Neural crest cell (in vitro differentiated cells): ENCODE measurements at places on chromosomes 11 and 22. TPM values are rescaled to one million over a fixed set of nuclear protein-coding genes. Genes with fewer than 3 reads are reported as not detected.

GRCh38 chr11:46731545-46731944 is 12.5 kb downstream of the F2 start:
- no peaks in the 10 kb centered on the region for H3K4me1 ChIP-seq
- no peaks in the 10 kb centered on the region for H3K27me3 ChIP-seq
- no peaks in the 10 kb centered on the region for H3K36me3 ChIP-seq
- H3K4me3 ChIP-seq: no peak overlapping the region
- H3K27ac ChIP-seq: no peak overlapping the region

The CPT1A gene
- 0.48 and 0.54 TPM in 2 replicates for total RNA-seq

GRCh38 chr11:13667795-13668101 is 720 bp upstream of the FAR1 start:
- no peak for DNase-seq
- H3K4me1 ChIP-seq: peaks cover 34% of the 10 kb centered on the region
- H3K27me3 ChIP-seq: peaks cover 2% of the 10 kb centered on the region
- peak overlapping the region; percentile 86 for H3K27ac ChIP-seq
- peaks cover 4% of the 10 kb centered on the region for H3K36me3 ChIP-seq
- peak overlapping the region; percentile 94 for H3K4me3 ChIP-seq

DNA sequence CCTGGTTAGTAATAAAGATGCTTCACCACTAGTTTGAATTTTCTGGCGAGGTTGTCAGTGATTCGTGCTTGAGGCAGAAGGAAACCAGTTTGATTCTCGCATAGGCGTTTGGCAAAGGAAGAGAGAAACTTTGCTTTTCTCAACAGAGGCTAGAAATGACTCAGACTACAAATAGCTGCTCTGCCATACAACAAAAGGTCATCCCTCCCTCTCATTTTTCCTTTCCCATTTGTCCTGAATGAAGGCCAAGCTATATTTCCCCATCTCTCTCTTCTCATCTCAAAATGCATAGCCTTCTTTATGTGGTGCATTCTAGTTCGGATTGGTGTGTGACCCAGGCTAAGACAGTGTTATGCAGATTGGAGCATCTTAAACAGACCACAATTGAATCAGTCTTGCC is 741.4 kb downstream of the NTM start:
- no peak for DNase-seq
- H3K4me1 ChIP-seq: peaks cover 24% of the 10 kb centered on the region
- no peaks in the 10 kb centered on the region for H3K36me3 ChIP-seq
- no peak overlapping the region for H3K4me3 ChIP-seq

DNA sequence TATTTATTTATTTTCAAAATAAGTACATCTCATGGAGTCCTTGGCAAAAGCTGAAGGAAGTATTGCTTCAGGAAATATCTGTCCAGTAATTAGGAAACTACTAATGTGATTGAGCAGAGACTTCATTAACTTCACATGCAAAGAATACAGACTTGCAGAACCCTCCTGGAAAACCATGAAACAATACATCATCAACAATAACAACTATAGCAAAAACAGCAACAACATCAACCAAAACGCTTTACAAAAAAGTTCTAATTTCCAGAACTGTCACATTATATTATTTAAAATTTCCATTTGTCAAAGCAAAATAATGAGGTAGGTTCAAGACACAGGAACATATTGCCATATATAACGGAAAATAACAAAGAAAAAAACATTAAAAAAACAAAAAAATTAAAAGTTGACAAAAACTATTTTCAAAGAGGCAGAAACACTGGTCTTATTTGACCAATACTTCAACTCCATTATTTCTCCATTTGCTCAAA is 79.8 kb upstream of the TOP3B start:
- H3K4me3 ChIP-seq: no peak overlapping the region
- peaks cover 35% of the 10 kb centered on the region for H3K4me1 ChIP-seq
- no peaks in the 10 kb centered on the region for H3K36me3 ChIP-seq

DNA sequence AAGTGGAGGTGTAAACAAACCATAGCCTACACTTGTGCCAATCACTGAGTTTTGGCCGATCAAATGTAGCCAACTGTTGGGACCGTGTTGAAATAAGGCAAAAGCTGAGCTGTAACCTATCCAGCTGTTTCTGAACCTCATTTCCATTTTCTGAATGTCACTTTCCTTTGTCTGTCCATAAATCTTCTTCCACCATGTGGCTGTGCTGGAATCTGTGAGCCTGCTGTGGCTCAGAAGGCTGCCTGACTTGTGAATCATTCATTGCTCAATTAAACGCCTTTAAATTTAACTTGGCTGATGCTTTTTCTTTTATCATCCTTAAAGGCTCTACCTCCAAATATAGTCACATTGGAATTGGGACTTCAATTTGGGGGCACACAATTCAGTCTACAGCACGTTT is 203.1 kb upstream of the MPPED2 start:
- H3K4me1 ChIP-seq: no peaks in the 10 kb centered on the region
- H3K4me3 ChIP-seq: no peak overlapping the region
- no peak for DNase-seq
- no peak overlapping the region for H3K27ac ChIP-seq
- peaks cover 2% of the 10 kb centered on the region for H3K36me3 ChIP-seq

- DNase-seq: no peak
- H3K4me3 ChIP-seq: no peak overlapping the region
- H3K36me3 ChIP-seq: no peaks in the 10 kb centered on the region
- no peak overlapping the region for H3K27ac ChIP-seq
- peaks cover 4% of the 10 kb centered on the region for H3K27me3 ChIP-seq
Measured at GRCh38 chr11:10476342-10476741, 21.3 kb downstream of the AMPD3 start.

The TEX54 gene
- not detected in 2 replicates for total RNA-seq

The APOL4 gene
- not detected in 2 replicates for total RNA-seq

The SAA1 gene
- not detected in 2 replicates for total RNA-seq

DNA sequence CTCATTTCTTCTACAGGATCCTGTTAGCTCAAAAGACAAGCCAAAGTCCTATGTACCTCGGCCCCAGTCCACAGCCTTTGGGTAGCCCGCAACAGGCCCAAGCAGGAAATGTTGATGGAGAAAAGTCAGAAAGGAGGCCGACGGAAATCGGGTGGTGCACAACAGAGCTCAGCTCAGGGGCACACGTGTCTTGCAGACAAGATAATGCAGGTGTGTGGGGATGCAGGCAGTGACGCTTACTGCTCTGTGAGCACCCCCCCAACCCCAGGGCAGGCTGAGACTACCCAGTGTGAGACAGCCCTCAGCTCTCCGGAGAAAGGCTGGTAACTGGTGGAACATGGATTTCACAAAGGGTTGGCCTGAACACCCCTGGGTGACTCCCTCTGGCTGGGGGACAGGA is 4.3 kb upstream of the PDE2A start:
- H3K27me3 ChIP-seq: peaks cover 74% of the 10 kb centered on the region
- H3K36me3 ChIP-seq: no peaks in the 10 kb centered on the region
- H3K27ac ChIP-seq: no peak overlapping the region

- H3K27me3 ChIP-seq: peaks cover 76% of the 10 kb centered on the region
- no peak overlapping the region for H3K4me3 ChIP-seq
- no peak overlapping the region for H3K27ac ChIP-seq
- no peak for DNase-seq
- H3K36me3 ChIP-seq: no peaks in the 10 kb centered on the region
- no peaks in the 10 kb centered on the region for H3K4me1 ChIP-seq
Measured at GRCh38 chr22:19770349-19771220, 10.0 kb downstream of the TBX1 start.

GRCh38 chr11:62393735-62394134 is 25.1 kb upstream of the SCGB1A1 start:
- H3K36me3 ChIP-seq: no peaks in the 10 kb centered on the region
- no peak for DNase-seq

DNA sequence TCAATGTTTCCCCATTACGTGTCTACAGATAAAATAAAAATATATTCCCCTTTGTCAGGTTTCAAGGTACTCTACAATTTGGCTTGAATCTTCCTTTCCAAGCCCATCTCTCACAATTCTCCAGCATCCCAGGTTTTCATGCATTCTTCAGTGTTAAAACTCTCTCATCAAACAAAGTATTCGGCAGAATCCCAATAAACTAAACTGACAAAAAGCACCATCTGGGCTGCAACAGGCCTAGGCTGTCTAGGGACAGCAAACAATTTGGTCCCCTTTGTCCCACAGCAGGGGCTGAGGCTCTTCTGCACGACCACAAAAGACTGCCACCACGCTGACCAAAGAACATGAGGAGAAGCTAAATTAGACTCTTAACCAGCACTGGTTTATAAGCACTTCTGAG is 159.4 kb downstream of the CADM1 start:
- peaks cover 26% of the 10 kb centered on the region for H3K4me1 ChIP-seq
- H3K27ac ChIP-seq: no peak overlapping the region
- H3K36me3 ChIP-seq: no peaks in the 10 kb centered on the region
- no peak for DNase-seq
- H3K4me3 ChIP-seq: no peak overlapping the region

GRCh38 chr11:86594746-86595145 is 77.7 kb downstream of the ME3 start:
- no peaks in the 10 kb centered on the region for H3K27me3 ChIP-seq
- no peak for DNase-seq
- H3K36me3 ChIP-seq: peaks cover 5% of the 10 kb centered on the region
- H3K27ac ChIP-seq: peak overlapping the region; percentile 79
- H3K4me3 ChIP-seq: peak overlapping the region; percentile 69

The KCNQ1 gene
- total RNA-seq: 0.86 and 0.91 TPM in 2 replicates

DNA sequence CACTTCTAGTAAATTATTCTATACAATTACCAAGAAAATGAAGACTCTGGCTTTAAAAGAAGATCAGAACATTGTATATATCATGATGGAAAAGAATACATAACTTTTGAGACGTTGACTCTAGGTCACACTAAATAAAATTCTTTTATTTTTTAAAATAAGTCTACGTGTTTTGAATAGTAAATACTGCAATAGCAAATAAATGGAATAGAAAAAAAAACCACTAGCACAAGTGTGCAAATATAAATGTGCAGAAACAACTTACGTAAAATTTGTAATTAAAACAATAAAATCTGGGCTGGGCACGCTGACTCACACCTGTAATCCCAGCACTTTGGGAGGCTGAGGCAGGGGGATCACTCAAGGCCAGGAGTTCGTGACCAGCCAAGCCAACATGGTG is 17.9 kb downstream of the SIK3 start:
- H3K27me3 ChIP-seq: no peaks in the 10 kb centered on the region
- peaks cover 57% of the 10 kb centered on the region for H3K4me1 ChIP-seq

DNA sequence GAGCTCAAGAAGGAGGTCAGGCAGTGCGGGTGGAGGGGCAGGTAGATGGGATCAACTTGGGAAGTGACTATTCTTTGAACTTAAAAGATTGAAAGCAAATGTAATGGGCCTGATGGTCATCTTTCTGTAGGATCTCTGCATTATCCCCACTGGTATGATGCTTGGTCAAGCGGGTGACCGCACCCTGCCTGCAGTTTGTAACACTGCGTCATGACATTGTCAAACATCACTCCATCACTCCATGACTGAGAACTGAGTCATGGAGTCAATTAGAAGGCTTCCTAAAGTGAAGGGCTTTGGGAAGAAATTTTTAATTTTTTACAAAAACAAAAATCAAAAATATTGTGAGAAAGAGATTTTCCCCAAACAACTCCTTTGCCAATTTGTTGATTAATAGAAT is 62.4 kb upstream of the BMAL1 start:
- H3K27me3 ChIP-seq: no peaks in the 10 kb centered on the region
- H3K27ac ChIP-seq: no peak overlapping the region
- H3K36me3 ChIP-seq: no peaks in the 10 kb centered on the region
- H3K4me3 ChIP-seq: no peak overlapping the region
- peaks cover 20% of the 10 kb centered on the region for H3K4me1 ChIP-seq

The CPT1B gene
- 81.2 and 84.1 TPM in 2 replicates for total RNA-seq

- H3K27ac ChIP-seq: no peak overlapping the region
- peaks cover 3% of the 10 kb centered on the region for H3K36me3 ChIP-seq
- no peak for DNase-seq
- no peaks in the 10 kb centered on the region for H3K27me3 ChIP-seq
- H3K4me1 ChIP-seq: peaks cover 15% of the 10 kb centered on the region
- H3K4me3 ChIP-seq: no peak overlapping the region
Measured at GRCh38 chr11:27085111-27085510, 44.5 kb downstream of the BBOX1 start.

DNA sequence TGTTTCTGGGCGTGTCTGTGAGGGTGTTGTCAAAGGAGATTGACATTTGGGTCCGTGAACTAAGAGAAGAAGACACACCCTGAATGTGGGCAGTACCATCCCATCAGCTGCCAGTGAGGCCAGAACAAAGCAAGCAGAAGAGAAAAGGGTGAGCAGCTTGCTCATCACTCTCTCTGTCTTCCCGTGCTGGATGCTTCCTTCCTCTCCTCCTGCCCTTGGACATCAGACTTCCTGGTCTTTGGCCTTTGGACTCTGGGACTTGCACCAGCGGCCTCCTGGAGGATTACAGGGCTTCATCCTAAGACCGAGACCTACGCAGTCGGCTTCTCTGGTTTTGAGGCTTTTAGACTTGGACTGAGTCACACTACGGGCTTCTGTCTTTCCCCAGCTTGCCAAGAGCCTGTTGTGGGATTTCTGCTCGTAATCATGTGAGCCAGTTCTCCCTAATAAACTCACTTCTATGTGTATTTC is 18.8 kb downstream of the APOL2 start:
- DNase-seq: no peak
- H3K27ac ChIP-seq: no peak overlapping the region
- H3K4me3 ChIP-seq: no peak overlapping the region
- H3K27me3 ChIP-seq: peaks cover 23% of the 10 kb centered on the region
- no peaks in the 10 kb centered on the region for H3K36me3 ChIP-seq
- peaks cover 13% of the 10 kb centered on the region for H3K4me1 ChIP-seq

DNA sequence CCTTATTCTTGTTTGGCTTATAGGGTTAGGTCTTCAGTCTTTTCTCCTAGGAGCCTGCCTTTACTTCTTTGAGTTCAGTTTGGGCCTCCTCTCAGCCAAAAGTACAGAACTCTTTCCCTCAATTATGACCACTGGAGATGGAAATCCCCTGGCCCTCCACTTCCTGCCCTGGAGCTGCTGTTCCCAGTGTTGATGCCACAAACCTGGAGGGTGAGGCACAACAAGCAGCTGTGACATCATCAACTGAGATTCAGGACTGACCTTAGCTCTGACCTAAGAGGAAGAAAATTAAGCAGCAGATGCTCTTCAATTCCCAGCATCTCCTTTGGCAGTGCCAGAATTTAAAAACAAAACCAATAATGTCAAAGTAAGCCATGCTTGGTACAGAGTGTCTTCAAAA is 3.0 kb downstream of the ABTB2 start:
- H3K4me3 ChIP-seq: peak overlapping the region; percentile 14
- peaks cover 20% of the 10 kb centered on the region for H3K4me1 ChIP-seq
- no peak overlapping the region for H3K27ac ChIP-seq
- no peaks in the 10 kb centered on the region for H3K36me3 ChIP-seq
- DNase-seq: no peak
- H3K27me3 ChIP-seq: peaks cover 51% of the 10 kb centered on the region

- DNase-seq: no peak
- no peak overlapping the region for H3K27ac ChIP-seq
- H3K27me3 ChIP-seq: no peaks in the 10 kb centered on the region
- H3K4me1 ChIP-seq: peaks cover 4% of the 10 kb centered on the region
- no peak overlapping the region for H3K4me3 ChIP-seq
Measured at GRCh38 chr11:9274499-9275258, 9.5 kb upstream of the DENND5A start.

DNA sequence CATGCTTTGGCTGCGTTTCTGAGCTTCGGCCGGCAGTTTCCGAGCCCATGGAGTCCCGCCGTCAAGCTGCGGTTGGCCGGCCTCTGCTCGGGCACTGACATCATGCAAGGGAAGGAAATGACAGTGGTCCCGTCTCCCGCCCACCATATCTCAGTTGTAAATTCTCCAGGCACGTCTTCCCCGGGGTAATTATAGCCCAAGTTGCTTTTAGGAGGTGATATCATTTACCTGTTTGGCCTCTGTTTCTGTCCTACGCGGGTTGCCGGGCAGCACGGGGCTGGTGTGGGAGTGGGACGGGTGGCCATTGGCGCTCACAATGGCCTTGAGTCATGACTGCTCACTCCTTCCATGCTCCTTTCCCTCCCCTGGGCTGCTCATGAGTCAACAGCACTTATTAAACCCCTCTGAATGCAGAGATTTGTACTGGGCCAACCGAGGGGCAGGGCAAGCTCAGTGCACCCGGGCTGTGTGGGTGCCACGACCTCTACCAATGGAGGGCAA is 4.2 kb upstream of the ANO1 start:
- H3K27me3 ChIP-seq: peaks cover 92% of the 10 kb centered on the region
- H3K27ac ChIP-seq: no peak overlapping the region
- no peak overlapping the region for H3K4me3 ChIP-seq
- H3K4me1 ChIP-seq: no peaks in the 10 kb centered on the region
